ENCODE measurements at places on chromosomes 12 and 14. TPM values are rescaled to one million over a fixed set of nuclear protein-coding genes. Genes with fewer than 3 reads are reported as not detected.

- DNase-seq, result no peak
- no peak overlapping the region for H3K4me3 ChIP-seq
- peaks cover 5% of the 10 kb centered on the region for H3K4me1 ChIP-seq
- H3K36me3 ChIP-seq, result no peaks in the 10 kb centered on the region
- no peak overlapping the region for H3K27ac ChIP-seq
Observed at GRCh38 chr14:24279301-24280186, 8.1 kb upstream of the RABGGTA start.

DNA sequence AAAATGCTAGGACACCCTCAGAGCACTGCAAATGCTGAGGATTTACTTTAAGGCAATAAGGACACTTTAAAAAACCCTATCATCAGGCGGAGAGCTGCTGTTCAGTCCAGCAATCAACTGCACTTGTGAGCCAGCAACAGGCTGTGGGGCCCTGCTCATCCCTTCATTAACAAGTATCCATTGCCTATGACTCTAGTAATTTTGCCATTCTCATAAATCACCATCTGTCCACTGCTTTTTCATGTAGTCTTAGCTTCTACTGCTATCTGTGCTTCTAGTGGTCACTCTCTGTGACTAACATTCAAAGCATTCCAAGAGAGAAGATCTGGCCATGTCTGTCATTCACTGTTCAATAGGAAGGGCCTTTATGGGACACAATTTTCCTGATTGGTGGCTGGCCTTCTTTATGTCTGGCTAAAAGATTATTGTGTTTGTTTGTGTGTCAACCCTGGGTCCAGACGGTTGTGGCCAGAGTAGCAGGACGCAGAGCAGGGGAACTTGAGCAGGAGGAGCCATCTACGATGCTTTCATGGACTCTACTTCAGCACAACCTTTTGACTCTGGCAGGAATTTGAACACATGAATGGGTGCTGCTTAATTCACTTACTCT is 3.6 kb upstream of the KRAS start:
- H3K27me3 ChIP-seq, result no peaks in the 10 kb centered on the region
- H3K27ac ChIP-seq, result no peak overlapping the region
- H3K36me3 ChIP-seq, result no peaks in the 10 kb centered on the region
- H3K4me3 ChIP-seq, result no peak overlapping the region
- no peaks in the 10 kb centered on the region for H3K4me1 ChIP-seq

Gene AQP2
- total RNA-seq, result 0.92 TPM

DNA sequence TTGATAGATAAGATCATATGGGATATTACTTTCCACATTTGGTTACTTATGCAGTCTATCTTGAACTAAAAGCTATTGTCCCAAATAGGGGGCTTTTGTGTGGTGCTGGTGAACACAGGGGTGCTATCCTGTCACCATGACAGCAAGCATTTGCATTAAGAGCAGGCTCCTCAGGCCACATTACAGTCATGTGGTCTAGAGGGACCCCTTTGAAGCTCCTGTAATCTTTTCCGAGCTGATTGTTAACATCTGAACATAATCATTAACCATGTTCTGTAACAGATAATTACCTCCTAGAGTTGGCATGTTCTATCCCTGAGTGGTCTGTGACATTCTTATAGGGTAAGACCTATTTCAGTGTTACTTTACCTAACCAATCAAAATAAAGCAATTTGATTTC is 178.8 kb downstream of the KTN1 start:
- no peak overlapping the region for H3K4me3 ChIP-seq
- H3K36me3 ChIP-seq, result no peaks in the 10 kb centered on the region
- H3K27me3 ChIP-seq, result no peaks in the 10 kb centered on the region
- no peaks in the 10 kb centered on the region for H3K4me1 ChIP-seq
- no peak for DNase-seq
- no peak overlapping the region for H3K27ac ChIP-seq

GRCh38 chr14:50469982-50470381 is 62.4 kb downstream of the MAP4K5 start:
- no peak overlapping the region for H3K27ac ChIP-seq
- no peaks in the 10 kb centered on the region for H3K27me3 ChIP-seq
- H3K4me3 ChIP-seq, result no peak overlapping the region
- peaks cover 28% of the 10 kb centered on the region for H3K36me3 ChIP-seq

Gene DEPDC4
- not detected for total RNA-seq

DNA sequence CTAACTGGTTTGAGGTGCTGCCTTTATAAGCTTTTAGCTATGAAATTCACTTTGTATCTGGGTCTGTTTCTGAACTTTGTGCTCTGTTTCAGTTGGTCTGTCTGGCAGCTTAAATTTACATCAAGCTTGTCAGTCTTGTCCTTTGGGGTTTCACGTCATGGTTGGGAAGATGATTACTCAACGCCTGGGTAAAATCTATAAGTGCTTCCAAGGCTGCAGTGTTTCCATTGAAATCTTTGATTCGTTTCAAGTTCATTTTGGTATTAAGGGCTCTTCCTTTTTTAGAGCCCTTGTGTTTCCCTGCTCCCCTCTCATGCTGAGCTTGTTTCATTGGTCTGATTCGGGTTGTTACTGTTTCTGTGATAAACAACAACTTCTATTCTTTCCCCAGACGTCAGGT is 58.2 kb downstream of the FBXW8 start:
- H3K4me1 ChIP-seq, result no peaks in the 10 kb centered on the region
- H3K27ac ChIP-seq, result no peak overlapping the region
- peaks cover 22% of the 10 kb centered on the region for H3K36me3 ChIP-seq
- no peaks in the 10 kb centered on the region for H3K27me3 ChIP-seq
- H3K4me3 ChIP-seq, result no peak overlapping the region

DNA sequence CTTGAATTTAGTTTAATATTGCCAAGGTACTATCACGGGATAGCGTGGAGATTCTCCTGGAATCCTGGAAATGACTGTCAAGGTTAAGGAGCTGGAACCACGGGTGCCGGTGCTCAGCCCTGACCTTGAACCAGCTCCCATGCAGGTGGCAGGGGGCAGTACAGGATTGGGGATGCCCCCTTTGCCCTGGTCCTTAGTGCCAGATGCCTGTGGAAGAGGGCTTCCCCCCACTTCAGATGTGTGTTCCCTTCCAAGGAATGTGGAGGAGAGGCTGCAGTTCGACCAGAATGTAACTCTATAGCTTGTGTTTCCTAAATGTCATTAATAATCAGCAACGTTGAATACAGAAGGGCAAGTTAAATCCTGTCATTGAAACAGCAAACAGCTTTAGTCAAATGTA is 258.9 kb downstream of the VRK1 start:
- no peak for DNase-seq
- H3K4me1 ChIP-seq, result no peaks in the 10 kb centered on the region
- no peaks in the 10 kb centered on the region for H3K27me3 ChIP-seq
- H3K27ac ChIP-seq, result no peak overlapping the region
- no peak overlapping the region for H3K4me3 ChIP-seq
- H3K36me3 ChIP-seq, result no peaks in the 10 kb centered on the region

- no peak for DNase-seq
- no peaks in the 10 kb centered on the region for H3K27me3 ChIP-seq
- H3K27ac ChIP-seq, result no peak overlapping the region
- no peaks in the 10 kb centered on the region for H3K4me1 ChIP-seq
Observed at GRCh38 chr12:121949648-121950397, 31.4 kb downstream of the CFAP251 start.

DNA sequence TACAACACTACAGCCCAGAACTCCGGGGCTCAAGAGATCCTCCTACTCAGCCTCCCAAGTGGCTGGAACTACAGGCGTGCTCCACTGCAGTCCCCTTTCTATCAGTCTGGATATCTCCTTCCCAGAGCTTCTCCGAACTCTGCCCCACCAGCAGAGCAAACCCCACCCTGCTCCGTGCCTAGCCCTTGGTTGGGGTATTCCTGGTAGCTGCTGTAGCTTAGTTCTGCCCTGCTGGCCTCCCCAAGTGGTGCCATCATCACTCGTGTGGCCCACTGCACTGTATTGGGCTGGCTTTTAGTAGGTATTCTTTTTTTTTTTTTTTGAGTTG is 9.5 kb downstream of the HSP90AA1 start:
- no peaks in the 10 kb centered on the region for H3K27me3 ChIP-seq
- DNase-seq, result no peak
- H3K27ac ChIP-seq, result no peak overlapping the region
- peaks cover 9% of the 10 kb centered on the region for H3K4me1 ChIP-seq
- H3K4me3 ChIP-seq, result no peak overlapping the region

Gene CLEC2A
- not detected for total RNA-seq

DNA sequence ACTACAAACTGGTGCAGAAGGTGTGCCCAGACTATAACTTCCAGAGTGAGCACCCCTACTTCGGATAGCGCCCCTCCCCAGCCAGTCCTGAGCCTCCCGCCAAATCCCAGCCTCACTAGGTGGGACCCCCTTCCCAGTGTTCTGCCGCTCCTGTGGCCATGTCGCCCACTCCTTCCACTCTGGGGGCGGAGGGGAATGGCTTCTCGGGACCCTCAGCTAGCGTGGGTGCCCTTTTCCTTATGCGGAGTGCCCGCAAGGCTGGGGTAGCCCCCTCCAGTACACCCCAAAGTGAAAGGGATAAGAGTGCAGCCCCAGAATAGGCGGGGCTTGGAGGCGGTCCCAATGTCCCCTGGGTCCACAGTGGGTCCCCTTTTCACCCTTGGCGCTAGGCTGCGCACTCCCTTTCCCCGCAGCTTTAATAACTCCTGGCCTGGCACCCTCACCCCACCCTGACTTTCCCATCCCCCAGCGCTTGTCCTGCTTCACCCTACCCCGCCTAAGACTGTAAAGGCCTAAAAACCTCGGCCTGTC is 3.8 kb upstream of the SHMT2 start:
- no peak for DNase-seq
- no peak overlapping the region for H3K27ac ChIP-seq
- H3K4me3 ChIP-seq, result no peak overlapping the region
- peaks cover 62% of the 10 kb centered on the region for H3K27me3 ChIP-seq

GRCh38 chr12:11707535-11707934 is 58.1 kb downstream of the ETV6 start:
- H3K4me1 ChIP-seq, result peaks cover 76% of the 10 kb centered on the region
- H3K27me3 ChIP-seq, result no peaks in the 10 kb centered on the region
- no peak overlapping the region for H3K4me3 ChIP-seq
- H3K36me3 ChIP-seq, result no peaks in the 10 kb centered on the region

DNA sequence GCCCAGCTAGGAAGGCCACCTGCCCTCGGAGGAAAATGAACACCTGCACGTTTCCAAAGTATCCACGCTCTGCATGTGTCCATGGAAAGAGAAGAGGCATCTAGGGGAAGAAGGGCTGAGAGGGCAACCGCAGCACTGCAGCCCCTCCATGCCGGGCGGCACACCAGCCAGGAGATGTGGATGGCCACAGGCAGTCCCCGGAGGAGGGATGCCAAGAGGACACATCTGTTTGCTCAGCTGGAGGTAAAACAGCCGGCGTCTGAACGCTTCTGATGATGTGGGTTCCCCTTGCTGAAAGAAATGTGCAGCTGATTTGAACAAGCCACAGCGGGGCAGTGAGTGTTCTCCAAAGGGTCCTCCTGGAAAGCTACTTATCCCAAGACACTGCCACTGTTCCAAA is 34.0 kb downstream of the CHGA start:
- no peak overlapping the region for H3K4me3 ChIP-seq
- no peak overlapping the region for H3K27ac ChIP-seq
- DNase-seq, result no peak
- H3K4me1 ChIP-seq, result no peaks in the 10 kb centered on the region
- no peaks in the 10 kb centered on the region for H3K27me3 ChIP-seq

Gene SLC7A8
- total RNA-seq, result 48.5 TPM

Gene FAM181A
- not detected for total RNA-seq

DNA sequence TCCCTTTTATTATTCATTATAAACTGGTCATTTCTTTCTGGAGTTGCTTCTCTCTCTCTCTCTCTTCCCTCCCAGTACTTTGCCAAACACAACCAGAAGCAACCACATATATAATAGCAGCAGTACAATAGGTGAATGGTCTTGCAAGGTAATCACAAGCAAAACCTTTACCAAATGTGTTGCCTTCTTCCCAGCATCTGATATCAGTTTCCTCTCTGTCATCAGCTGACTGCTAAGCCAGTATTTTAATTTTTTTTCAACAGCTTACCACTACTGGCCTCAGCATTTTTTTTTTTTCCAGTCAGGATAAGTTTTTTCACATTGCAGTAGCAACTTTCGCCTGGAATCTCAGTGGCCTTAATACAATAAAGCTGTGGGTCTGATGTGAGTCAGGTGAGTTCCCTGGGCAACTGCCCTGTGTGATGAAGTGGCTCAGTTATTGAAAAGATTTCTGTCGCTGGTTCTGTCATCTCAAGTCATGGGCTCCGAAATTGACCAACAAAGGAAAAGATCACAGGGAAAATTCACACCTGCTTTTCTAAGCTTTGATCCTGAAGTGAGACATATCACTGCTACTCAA is 282.5 kb upstream of the AMIGO2 start:
- H3K36me3 ChIP-seq, result no peaks in the 10 kb centered on the region
- no peaks in the 10 kb centered on the region for H3K4me1 ChIP-seq
- H3K27me3 ChIP-seq, result no peaks in the 10 kb centered on the region
- no peak overlapping the region for H3K27ac ChIP-seq
- H3K4me3 ChIP-seq, result no peak overlapping the region

DNA sequence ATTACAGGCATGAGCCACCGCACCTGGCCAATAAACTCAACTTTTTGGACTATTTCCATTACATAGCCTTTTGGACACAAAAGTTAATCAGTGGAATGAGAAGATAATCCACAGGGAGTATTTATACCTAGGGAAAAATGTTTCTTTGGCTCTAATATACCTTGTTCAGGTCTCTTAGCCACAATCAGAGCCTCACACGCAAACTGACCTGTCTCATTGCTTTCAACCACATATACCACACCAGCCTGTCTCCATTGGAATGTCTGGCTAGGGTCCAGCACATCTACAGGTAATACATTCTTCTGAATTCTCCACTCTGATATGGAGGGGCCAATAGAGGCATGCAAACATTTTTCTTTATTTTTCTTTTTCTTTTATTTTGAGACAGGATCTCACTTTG is 3.8 kb upstream of the RBMS2 start:
- no peak overlapping the region for H3K4me3 ChIP-seq
- no peaks in the 10 kb centered on the region for H3K36me3 ChIP-seq
- H3K27ac ChIP-seq, result no peak overlapping the region
- no peak for DNase-seq

DNA sequence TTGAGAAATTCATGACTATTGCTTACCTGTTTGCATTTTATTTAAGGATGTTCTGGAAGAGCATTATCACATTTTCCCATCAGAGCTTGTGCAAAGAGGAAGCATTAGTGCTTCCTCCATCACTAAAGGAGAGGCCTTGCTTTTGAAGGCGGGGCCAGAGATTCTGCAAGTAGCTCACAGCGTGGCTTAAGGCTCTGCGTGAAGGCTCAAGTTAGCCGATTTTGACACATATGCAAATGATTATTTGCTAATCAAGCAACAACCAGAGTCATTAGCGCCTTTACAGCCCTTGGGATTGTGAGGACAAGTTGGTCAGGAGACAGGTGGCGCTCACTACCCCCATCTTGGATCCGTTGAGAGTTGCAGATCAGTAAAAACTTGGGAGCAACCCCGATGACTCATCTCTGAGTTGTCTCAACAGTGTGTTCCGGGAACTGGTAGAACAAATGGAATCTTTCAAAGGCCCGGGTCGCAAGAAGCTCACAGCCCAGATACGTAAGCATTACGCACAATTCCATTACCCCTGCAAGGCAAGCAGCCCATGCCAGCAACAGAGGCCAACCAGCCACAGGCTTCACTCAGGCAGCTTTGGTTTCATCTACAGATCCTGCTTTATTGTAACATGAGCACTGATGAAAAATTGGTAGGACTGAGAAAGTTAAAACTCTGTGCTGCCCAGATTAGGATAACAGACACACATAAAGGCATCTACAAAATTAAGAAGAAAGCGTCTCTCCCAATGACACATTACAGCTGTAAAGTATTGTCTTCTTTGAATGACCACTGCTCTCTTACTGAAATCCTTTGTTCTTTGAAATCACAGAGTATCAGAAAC is 34.9 kb upstream of the SPTSSA start:
- H3K4me3 ChIP-seq, result no peak overlapping the region
- no peaks in the 10 kb centered on the region for H3K27me3 ChIP-seq
- DNase-seq, result peak; percentile 79
- H3K27ac ChIP-seq, result peak overlapping the region; percentile 88
